CD4-positive, alpha-beta T cell treated with Interleukin-15 for 1 hour (primary cell): ENCODE measurements at places on chromosomes 5 and 9.

DNA sequence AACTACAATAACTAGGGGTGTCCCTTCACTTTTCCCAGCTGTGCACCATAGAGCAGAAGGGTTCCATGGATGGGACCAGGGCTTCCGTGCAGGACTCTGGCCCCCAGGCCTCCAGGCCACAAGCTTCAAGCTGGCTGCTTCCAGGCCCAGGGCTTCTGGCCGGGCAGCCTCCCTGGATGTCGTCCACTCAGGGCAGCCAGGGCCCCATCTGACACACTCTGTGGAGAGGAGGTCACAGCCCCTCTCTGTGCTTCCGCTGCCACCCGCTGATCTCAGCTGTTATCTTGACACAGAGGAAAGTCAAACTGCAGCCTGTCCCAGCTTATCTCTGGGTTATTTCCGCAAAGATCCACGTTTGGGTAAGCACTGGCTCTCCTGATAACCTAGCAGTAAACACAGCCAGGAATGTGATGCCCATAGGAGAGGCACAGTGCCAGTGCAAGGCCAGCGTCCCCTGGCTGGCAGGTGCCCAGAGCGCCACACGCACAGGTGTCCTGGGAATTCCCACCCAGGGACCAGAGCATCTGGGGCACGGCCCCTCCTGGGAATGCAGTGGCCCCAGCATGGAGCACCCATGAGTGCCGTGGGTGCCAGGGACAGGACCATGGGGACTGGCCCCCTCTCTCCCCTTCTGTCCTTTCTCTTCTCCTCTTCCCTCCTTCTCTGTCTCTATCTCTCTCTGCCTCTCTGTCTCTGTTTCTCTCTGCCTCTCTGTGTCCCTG is 15.6 kb upstream of the SLC6A19 start:
- no peak for DNase-seq

GRCh38 chr5:178895615-178896571 is at the start of gene ZFP2:
TSS of gene ZFP2 (plus strand) at chr5:178895913. CDS start at chr5:178931314, 35,401 bp downstream.
- no peak for DNase-seq

- no peak for DNase-seq
Observed at GRCh38 chr9:70324963-70325362, 66.2 kb downstream of the SMC5 start.

GRCh38 chr5:90844931-90845330 is 286.3 kb downstream of the ADGRV1 start:
- DNase-seq = no peak

DNA sequence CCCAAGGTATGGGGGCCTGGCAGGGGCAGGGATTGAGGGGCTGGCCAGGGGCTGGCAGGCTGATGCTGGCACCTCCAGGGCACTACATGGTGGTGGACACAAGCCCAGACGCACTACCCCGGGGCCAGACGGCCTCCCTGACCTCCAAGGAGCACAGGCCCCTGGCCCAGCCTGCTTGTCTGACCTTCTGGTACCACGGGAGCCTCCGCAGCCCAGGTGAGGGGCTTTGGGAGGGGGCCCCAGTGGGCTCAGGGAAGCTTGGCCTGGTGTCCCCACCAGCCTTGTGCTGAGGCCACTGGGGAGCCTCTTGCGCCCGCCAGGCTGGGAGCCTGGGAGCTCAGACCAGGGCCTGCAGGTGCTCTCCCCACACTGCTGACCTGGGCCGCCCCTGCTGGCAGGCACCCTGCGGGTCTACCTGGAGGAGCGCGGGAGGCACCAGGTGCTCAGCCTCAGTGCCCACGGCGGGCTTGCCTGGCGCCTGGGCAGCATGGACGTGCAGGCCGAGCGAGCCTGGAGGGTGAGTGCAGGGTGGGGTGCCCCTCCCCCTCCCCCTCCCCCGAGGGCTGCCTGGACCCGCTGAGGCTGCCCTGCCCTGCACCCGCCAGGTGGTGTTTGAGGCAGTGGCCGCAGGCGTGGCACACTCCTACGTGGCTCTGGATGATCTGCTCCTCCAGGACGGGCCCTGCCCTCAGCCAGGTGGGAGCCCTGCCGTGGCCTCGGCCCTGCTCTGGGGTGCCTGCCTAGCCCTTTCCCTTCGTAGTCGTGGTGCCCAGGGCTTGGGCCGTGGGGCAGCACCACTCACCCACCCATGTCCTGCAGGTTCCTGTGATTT is 5.7 kb downstream of the MAMDC4 start:
- no peak for DNase-seq

DNA sequence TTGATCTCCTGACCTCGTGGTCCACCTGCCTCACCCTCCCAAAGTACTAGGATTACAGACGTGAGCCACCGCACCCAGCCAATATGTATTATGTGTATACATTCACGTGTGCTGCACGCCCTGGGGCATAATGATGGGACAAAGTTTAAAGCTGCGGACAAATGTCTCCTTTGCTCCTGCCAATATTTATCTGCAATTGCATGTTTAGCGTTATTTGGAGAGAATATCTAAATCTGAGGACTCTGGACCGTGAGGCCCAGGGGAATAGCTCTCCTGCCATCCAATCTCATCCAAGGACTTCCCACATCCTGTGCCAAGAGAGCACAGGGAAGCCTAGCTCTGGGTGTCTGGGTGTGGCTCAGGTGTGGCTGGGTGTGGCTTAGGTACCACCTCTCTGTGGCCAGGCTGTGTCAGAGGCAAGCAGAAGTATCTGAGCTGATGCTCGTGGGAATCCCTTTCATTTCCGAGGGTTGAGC is 6.9 kb upstream of the BOD1 start:
- no peak for DNase-seq

GRCh38 chr5:115179394-115180164 is 9.9 kb upstream of the TRIM36 start:
- no peak for DNase-seq

DNA sequence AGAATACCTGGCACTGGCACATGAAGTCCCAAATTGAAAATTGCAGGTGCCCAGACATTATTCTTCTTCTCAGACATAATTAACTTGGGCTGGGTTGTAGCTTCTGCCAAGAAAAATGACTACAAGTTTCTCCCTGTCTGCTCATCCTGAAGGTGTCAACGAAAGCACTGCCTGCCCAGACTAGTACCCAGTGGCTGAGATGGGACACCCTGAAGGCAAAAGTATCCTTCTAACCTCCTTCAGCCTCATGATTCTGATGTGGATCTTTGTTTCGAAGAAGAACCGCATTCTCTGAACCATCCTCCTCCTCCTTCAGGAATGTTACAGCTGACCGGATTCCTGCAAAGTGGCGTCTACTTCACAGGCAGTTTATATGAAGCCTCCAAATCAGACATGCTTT is 161.1 kb upstream of the FST start:
- no peak for DNase-seq

DNA sequence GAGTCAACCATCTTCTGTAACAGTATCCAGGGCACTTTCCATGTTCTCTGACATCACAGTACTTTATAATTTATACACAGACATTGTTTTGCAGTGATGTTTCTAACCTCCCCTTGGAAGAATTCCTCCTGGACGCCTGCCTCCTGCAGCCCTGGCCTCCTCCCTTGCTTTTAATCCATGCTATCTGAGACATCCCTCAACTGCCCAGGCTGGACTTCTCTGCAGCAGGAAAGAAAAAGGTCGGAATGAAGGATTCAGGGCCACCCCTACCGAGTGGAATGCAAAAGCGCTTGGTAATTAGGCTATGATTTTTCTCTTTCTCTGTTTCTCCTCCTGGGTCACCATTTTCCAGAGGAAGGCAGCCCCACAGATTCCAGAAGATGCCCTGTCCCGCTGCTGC is 47.0 kb upstream of the SHC3 start:
- no peak for DNase-seq

DNA sequence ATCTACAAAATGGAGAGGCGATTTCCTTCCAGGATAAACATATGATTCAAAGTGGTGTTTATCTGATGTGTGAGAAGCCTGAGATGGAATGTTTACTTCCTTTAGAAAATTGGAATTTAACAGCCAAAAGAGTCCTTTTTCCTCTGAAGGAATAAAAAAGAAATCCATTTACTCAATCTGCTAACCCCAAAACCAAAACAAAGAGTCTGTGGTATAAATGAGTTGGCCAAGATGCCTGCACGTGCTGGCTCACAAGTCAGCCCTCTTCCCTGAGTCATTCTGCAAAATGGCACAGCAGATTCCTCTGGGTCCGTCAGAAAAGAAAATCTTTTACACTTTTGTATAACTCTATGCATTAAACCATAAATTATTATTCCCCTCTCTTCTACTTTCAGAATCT is 60.8 kb downstream of the EBF1 start:
- no peak for DNase-seq

GRCh38 chr5:132210944-132211343 is 16.7 kb downstream of the P4HA2 start:
- DNase-seq = no peak

- no peak for DNase-seq
Observed at GRCh38 chr5:171806976-171807747, 21.5 kb downstream of the SMIM23 start.

GRCh38 chr9:19409401-19410194 is 789 bp downstream of the ACER2 start:
- DNase-seq = no peak

DNA sequence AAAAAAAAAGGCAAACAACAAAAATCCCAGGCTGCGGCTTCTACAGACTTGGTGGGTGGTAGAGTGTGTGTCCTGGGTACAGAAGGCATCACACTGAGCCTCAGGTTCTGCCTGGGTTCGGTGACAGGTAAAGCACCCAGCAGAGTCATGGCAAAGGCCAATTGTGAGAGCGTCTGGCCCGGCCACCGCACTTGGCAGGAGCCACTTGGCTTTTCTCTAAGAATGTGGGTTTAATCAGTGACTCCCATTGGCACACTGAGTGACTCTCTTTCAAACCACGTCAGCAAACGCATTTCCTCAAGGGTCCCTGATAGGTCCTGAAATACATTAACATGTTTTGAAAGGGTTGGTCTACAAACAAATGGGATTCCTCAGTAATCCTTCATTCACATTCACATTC is 17.0 kb downstream of the COL23A1 start:
- DNase-seq = no peak

DNA sequence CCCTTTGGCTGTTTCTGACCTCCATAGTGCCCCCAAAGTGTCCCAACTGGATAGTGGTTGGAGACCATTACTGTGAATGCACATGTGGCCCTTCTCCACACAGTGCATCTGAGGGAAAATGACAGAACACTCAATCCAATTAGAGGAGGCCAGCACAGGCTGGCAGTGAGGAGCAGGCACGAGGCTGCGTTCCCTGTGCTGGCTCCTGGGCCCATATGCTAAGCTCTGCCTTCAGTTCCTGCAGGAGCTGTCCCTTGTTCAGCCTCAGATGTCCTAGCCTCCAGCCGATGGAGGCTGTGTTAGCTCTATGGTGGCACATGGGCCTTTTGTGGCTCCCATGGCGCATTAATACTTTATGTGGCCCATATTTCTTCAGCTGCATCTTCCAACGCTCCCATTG is 35.8 kb downstream of the ALG2 start:
- DNase-seq = no peak

DNA sequence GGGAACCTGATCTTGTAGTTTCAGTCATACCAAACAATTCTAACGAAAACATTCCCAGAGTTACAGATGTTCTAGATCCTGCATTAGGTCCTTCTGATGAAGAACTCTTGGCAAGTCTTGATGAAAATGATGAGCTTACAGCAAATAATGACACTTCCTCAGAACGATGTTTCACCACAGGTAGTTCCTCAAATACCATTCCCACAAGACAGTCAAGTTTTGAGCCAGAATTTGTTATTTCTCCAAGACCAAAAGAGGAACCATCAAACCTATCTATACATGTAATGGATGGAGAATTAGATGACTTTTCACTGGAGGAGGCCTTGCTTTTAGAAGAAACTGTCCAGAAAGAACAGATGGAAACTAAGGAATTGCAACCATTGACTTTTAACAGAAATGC is 21.0 kb downstream of the RMI1 start:
- no peak for DNase-seq

DNA sequence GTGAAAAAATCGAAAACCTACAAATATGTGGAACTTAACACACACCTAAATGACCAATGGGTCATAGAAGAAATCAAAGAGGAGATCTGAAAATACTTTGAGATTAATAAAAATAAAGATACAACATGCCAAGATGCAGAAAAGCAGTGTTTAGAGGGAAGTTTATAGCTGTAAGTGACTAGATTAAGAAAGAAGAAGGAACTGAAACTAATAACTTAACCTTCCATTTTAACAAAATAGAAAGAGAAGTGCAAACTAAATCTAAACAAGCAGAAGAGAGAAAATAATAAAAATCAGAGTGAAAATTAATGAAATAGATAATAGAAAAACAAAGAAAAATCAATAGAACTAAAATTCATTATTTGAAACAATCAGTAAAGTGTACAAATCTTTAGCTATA is 103.0 kb upstream of the MAMDC2 start:
- no peak for DNase-seq

GRCh38 chr5:176490301-176490700 is 42.1 kb downstream of the FAF2 start:
- no peak for DNase-seq

GRCh38 chr9:9670454-9670853 is 942.3 kb downstream of the PTPRD start:
- no peak for DNase-seq

GRCh38 chr5:156641686-156642085 is 208.4 kb upstream of the PPP1R2B start:
- DNase-seq = no peak

- DNase-seq = no peak
Observed at GRCh38 chr5:53087621-53088121, 21.9 kb downstream of the MOCS2 start.

DNA sequence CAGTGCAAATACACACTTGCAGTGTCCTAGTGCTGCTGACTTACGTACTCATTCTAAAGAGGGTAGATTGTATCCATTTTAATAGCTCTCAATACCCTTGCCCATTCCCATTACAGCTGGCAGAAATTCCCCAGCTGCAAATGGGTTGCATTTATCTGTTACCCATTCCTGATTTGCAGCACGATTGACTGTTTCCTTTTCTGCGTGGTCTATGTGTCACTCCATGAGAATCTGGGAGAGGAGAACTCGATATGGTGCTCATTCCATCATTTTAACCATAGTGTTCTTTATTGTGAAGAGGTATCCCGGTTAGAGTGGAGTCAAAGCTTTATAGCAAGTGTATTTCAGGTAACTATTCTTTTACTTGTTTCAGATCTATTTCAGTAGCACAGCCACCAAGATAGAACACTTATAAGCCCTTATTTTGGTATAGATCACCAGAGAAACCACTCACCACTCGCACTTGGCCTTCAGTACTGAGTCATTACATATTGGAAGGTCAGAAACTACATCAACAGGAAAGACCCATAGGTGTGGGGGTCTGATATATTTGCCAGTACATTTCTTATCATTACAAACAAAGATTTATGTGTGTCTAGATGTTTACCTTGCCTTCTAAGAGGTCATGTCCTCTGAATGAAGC is 139.5 kb downstream of the MUSK start:
- DNase-seq = no peak

- no peak for DNase-seq
Observed at GRCh38 chr9:38154501-38155421, 85.7 kb upstream of the SHB start.

- DNase-seq = no peak
Observed at GRCh38 chr5:164364237-164365208, 859.1 kb downstream of the MAT2B start.
